ENCODE measurements at places on chromosomes 7 and 10.
A peak's percentile ranks its signal among the peaks of the same experiment; 100 is the strongest.

DNA sequence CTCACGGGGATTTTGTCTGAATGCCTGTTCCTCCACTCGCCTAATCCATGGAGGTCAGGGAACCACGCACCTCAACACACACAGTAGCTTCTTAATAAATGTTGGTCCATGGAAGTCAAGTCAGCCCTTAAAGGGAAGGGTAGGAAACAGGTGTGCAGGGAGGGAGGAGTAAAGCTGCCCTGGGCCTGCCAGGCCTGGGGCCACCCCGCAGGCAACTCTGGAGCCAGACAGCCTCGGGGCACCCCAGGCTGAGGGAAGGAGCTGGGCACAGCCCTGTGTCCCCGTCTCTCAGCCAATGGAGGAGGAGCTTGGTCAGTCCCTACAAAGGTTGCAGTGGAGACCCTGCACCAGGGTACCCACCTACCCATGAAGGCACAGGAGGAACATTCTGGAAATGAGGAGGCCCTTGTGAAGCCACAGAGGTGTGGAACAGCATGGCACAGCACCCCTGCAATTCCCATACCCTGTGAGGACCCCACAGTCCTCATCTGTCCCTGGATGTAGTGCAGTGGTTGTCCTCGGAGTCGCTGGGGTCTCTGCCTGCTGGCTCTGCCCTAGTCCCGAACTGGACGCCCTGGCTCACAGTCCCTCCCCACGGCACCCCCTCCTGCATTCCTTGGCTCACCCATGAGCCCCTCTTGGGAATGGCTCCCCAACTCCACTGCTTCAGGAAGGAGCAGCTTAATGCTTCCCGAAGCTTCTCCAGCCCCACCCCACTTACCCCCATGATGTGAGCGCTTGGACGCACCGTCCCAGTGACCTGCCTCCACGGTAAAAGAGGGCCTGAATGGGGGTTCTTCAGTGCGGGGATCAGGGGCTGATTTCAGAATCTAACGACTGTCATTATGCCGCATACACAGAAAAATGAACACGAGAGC is 79.2 kb upstream of the INSIG1 start:
- no peak for DNase-seq

DNA sequence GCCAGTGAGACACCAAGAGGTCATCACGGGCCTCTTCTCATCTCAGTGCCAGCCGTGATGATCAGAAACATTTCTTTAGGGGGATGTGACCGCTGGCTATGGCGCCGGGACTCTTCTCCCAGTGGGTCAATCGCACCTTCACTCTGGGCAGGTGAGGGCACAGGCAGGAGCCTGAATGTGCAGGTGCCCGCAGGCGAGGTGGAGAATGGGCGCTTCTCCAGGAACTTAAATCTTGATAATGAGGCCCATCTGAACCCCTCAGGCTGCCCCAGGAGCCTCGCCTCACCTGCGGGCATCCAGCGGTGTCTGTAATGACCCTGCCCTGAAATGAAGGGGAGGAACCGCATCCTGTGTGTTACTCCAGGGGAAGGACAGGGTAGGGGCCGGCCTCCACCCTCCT is 204.7 kb downstream of the ADARB2 start:
- no peak for DNase-seq

DNA sequence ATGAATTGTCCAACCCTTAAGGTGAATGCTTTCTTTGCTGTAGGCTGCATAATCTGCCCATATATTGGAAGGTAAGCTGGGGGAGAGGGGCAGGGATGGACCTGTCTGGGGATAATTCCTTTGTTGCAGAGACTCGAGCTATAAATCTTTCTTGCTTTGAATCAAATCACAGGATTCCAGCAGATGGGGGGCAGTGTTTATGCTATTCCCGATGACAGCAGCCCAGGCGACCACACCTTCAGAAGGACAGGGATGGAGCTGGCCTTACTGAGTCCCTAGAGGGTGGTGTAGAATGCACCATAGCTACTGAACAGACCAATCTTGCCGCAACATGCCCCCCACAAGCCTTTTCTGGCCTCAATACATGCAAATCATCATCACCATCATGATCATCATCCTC is 2.5 kb downstream of the PODXL start:
- DNase-seq = no peak

GRCh38 chr7:36232971-36233550 is 80.0 kb downstream of the EEPD1 start:
- no peak for DNase-seq

GRCh38 chr7:105224884-105225651 is 163.7 kb downstream of the SRPK2 start:
- DNase-seq = peak; percentile 39

- no peak for DNase-seq
Observed at GRCh38 chr10:5566614-5567013, 41.9 kb downstream of the CALML3 start.

- DNase-seq = no peak
Observed at GRCh38 chr10:131851346-131851745, 49.5 kb upstream of the PPP2R2D start.

DNA sequence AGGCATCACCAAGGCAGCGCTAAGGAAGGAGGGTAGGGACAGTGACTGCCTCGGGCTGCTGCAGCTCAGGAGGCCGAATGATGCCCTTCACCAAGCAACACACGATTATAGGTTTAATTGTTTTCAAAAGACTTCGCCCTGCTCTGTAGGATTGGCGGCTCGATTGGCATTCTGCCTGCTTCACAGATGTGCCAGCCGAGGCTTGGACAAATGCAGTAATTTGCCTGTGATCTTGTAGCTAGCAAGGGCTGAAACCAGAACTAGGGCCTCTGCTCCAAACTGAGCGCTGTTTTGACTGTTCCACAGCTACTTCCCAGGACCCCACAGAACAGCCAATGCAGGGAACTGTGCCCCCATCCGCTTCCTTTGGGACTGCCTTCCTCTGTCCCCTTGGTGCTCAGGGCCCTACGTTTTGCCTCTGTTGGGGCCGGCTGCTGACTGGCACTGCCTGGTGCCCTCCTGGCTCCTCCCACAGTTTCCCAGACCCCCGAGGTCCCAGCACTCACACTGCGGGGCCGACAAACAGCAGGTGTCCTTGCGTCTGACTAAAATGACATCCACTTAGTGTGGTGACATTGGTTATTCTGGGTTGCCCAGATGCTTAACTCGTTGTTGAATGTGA is 62.6 kb upstream of the EN2 start:
- no peak for DNase-seq

GRCh38 chr10:78362406-78363022 is 328.9 kb downstream of the RPS24 start:
- no peak for DNase-seq

All from GM13977 (cell line).